Bronchial epithelial cell (primary cell): ENCODE measurements at places on chromosomes 12 and 14. TPM values are rescaled to one million over a fixed set of nuclear protein-coding genes. Genes with fewer than 3 reads are reported as not detected.
A peak's percentile ranks its signal among the peaks of the same experiment; 100 is the strongest.

DNA sequence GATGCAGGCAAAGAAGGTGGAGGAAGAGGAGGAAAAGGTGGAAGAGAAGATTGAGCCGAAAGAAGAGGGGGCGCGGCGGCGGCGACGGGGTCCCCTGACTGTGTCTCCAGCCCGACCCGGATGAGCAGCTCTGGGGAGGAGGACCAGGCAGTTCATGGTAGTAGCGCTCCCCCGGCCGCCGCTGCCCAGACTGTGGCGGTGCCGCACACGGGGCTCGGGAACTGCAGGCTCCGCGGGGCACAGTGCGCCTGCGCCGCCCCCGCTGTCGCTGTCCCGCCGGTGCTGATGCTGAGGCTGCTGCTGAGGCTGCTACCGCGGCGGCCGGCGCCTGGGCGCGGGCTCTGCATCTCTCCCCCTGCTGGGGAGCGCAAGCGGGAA, at the start of gene KCNH5:
Gene KCNH5 (minus strand): TSS at position 225 of the 378 bp plus-strand sequence. CDS start 272 bp downstream, outside the sequence.
- peak; percentile 12 for DNase-seq

Gene SLC5A8
- total RNA-seq = under 0.01 TPM in 1 of 2 replicates, not detected in the other

DNA sequence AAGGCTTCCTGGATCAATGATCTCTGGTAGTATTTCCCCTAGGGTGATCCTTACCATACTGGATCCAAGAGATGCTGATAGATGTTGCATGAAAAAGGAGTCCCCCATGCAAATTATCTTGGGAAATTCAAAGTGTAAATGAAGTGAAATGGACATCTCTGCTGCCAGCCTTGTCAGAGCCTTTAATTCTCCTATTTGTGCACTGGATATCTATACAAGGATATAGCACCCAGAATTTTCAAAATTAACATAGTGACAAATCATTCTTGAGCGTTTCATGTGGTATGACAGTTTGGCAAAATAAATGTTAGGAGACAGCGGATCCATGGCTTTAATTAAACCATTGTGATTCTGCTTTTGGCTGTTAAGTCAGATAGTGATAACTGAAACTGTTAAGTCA, 260.9 kb downstream of the KSR2 start:
- no peak for DNase-seq

DNA sequence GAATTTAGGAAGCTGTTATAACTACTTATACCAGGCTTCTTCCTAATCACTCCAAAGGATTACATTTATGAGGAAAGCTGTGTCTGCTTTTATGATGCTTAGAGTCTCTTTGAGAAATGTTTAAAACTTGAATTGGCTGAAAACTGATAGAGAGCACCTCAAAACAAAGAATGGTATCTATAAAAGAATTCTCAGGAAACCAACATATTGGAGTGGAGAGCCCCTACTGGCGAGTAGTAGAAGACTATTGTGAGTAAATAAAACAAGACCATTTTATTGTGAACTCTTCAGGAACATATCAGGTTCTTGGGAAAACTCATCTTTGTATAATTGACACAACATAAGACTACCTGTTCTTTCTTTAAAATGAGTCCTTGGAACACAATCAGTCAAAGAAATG, 578.6 kb downstream of the RERGL start:
- no peak for DNase-seq

- DNase-seq = no peak
Observed at GRCh38 chr12:131994589-131994988, 44.8 kb downstream of the EP400 start.

Gene TAS2R46
- total RNA-seq = 0.90 and 2.1 TPM in 2 replicates

GRCh38 chr12:76201758-76202157, 117.3 kb upstream of the NAP1L1 start:
- DNase-seq = no peak

Gene RGS6
- total RNA-seq = not detected in 2 replicates

DNA sequence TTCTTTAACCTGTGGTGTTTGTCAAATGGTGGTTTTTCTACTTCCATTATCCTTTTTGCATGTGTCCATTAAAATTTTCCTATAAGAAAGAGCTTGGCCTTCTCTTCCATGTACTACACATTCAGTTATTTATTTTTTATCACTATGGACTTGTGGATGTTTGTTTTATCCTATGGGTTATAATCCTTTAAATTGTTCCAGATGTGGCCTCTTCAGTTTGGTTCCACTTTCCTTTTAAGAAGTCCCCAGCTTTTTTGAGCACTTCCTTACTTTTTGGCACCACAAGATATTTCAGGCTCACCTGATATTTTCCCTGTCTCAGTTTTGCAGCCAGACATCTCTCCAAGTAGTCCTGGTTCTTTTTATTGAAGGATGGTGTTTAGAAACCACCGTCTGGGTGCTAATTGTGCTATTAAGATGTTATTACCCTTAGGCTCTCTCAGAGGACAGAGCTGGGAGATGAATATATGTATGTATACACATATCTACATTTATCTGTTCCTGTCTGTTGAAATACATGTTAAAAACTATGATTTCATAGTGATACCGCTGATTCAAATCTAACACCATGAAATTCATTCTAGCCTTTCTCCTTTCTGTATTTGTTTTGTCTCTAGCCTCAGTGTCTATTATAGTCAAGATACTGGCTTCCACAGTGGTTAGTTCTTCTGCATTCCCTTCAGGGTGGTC, 408.5 kb upstream of the RGS6 start:
- DNase-seq = no peak

GRCh38 chr12:80442426-80443222, 1.4 kb upstream of the PTPRQ start:
- DNase-seq = peak; percentile 93

GRCh38 chr12:12265571-12266388, 1.1 kb downstream of the LRP6 start:
- peak; percentile 17 for DNase-seq

DNA sequence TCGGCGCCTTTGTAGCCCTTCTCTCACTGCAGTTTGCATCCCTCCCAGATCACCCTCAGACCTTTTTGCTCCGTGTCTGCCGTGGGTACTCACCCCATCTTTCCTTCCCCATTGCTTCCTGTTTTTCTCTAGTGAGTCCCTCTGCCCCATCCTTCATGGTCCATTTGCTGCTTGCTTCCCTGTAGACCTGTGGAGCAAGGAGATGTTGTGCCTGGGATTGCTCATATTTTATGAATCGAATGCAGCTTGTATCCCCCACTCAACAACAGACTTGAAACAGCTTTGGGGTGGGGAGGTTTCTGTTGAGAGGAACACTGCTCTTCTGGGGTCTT, 661 bp downstream of the DENR start:
- DNase-seq = no peak

DNA sequence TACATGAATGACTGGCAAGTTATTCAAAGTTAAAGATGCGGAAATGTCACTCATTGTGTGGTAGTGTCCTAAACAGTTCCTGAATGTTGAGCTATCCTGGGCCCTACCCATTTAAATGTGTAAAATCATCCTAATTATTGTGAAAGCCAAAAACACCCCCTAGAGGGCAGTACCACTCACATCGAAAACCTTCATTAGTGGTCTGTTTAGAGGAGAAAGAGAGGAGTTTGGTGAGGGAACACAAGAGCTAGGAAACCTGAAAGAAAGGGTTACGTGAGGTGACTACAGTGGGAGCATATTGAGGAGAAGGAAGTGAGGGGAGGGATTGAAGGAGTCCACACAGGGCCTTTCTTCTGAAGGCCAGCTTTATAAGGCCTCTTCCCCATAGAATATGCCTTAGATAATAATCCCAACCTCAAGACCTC, 2.5 kb upstream of the TEP1 start:
- peak; percentile 52 for DNase-seq

GRCh38 chr14:19993438-19993837, 8.5 kb upstream of the OR4Q2 start:
- DNase-seq = no peak

Gene KRT2
- total RNA-seq = not detected in 2 replicates

DNA sequence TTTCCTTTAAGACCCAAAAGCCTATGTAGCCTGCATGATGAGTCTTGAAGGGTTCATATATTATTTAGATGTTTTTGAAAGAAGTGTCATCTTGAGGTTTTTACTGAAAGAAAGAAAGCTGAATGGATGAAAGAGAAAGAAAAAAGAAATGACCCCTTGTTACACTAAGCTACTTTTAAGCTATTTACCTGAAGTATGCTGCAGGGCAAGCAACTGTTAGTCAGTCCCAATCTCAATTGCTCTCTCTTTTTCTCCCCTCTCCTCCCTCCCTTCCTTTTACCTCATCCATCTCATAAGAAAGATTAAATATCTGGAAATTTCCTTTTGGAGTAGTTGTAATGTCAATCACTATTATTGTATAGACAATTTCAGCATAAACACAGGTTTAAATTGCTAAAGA, 512.4 kb downstream of the TMTC2 start:
- no peak for DNase-seq

DNA sequence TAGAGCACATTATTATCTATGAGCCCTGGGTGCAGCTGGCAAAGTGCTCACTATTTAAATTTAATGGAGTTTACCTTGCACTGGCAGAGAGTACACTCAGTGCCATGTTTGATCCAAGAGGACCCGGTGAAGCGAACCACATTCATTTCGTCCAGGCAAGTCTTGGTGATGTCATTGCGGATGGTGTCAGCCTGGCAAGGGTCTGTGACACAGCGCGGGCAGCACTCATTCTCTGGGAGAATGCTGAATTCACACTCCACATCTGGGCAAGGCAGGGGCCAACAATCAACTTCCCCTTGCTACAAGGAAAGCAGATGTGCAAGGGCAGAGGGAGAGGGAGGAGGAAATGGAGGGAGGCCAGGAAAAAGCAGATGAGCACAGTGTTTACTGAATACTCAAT, 356.2 kb downstream of the NELL2 start:
- no peak for DNase-seq

DNA sequence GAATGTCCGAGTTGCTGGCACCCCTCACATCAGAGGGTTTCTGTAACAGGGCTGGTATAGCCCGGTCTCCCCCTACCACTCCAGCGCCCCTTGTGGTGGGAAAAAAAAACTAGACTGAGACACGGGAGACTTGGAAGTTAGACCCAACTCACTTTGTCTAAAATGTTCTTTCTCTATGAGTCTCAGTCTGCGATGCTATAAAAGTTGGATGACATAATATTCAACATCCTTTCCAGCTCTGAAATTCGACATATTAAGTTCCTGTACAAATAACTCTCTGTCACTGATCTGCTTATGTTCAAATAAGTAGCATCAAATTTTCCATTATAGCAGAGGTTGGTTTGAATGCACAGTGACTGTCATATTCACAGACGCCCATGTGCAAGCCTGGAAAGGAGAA, 25.7 kb upstream of the TC2N start:
- no peak for DNase-seq

Gene INHBC
- not detected in 2 replicates for total RNA-seq

- DNase-seq = no peak
Observed at GRCh38 chr12:80707126-80707829, at the start of gene MYF6. MYF6 (plus strand) TSS chr12:80707634; CDS start chr12:80707720, 86 bp downstream.

- no peak for DNase-seq
Observed at GRCh38 chr12:2432856-2433255, 361.9 kb upstream of the FKBP4 start.

Gene FAIM2
- 0.53 TPM in 1 of 2 replicates, not detected in the other for total RNA-seq

Gene IFNG-AS1
- not detected in 2 replicates for total RNA-seq

GRCh38 chr14:21017528-21018245, 7.2 kb downstream of the NDRG2 start:
- DNase-seq = no peak

- DNase-seq = peak; percentile 99
Observed at GRCh38 chr14:73463411-73463810, 5.1 kb upstream of the NUMB start.

DNA sequence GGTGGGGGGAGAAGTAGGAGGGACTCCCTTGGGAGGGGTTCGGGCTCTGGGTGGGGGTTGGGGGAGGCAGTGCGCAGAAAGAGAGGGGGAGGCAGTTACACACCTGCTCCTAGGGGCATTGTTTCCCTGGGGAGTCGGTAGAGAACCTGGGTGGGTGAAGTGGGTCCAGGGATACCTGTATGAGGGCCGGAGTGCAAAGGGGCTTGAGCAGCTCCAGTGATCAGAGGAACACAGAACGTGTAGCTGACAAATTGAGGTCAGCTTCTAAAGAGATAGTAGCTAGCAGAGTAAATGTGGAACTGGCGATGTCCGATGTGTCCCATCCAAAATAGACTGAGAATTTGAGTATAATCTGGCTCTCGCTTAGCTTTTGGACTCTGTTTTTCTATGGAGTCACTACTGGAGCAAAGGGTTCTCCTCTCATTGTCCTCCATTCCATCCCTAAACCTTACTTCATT, 502 bp downstream of the SMARCD1 start:
- DNase-seq = no peak
